ENCODE measurements at places on chromosomes 3 and 15.

DNA sequence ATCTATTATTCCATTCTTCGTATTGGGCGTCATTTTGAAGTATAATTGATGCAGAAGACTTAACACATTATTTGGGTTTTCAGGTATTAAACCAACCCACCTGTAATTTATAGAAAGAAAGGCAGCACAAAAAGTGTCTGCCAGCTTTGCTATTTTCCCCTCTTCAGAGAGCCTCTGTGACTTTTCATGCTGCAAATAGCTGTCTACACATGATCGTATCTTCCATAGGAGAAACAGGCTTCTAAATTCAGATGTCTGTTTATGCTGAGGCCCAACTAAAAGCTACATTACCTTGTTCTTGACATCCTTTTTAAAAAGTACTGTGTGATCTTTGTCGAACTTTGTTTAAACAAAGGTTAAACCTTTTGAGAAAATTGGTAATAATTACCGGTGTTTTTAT, 5.0 kb downstream of the ACKR2 start:
- no peaks in the 10 kb centered on the region for H3K36me3 ChIP-seq
- H3K27ac ChIP-seq: no peak overlapping the region
- H3K4me1 ChIP-seq: peaks cover 29% of the 10 kb centered on the region
- no peak for DNase-seq
- H3K4me3 ChIP-seq: no peak overlapping the region
- no peaks in the 10 kb centered on the region for H3K27me3 ChIP-seq

- H3K4me1 ChIP-seq: peaks cover 19% of the 10 kb centered on the region
- no peak for DNase-seq
- peaks cover 12% of the 10 kb centered on the region for H3K36me3 ChIP-seq
- no peak overlapping the region for H3K4me3 ChIP-seq
- no peak overlapping the region for H3K27ac ChIP-seq
- H3K27me3 ChIP-seq: no peaks in the 10 kb centered on the region
These were observed 7.0 kb downstream of the C15orf39 start for GRCh38 chr15:75208501-75209288.

- no peak for DNase-seq
- H3K4me1 ChIP-seq: peaks cover 2% of the 10 kb centered on the region
- H3K36me3 ChIP-seq: no peaks in the 10 kb centered on the region
- no peaks in the 10 kb centered on the region for H3K27me3 ChIP-seq
- no peak overlapping the region for H3K4me3 ChIP-seq
These were observed 31.1 kb upstream of the SUCLG2 start for GRCh38 chr3:67685499-67685898.

- H3K27me3 ChIP-seq: peaks cover 70% of the 10 kb centered on the region
- peaks cover 13% of the 10 kb centered on the region for H3K4me1 ChIP-seq
- H3K36me3 ChIP-seq: no peaks in the 10 kb centered on the region
- H3K4me3 ChIP-seq: no peak overlapping the region
- DNase-seq: no peak
These were observed 6.8 kb upstream of the SKOR1 start for GRCh38 chr15:67818464-67818863.

- DNase-seq: no peak
- H3K4me1 ChIP-seq: peaks cover 5% of the 10 kb centered on the region
These were observed 45.9 kb downstream of the TMEM45A start for GRCh38 chr3:100538339-100538706.

DNA sequence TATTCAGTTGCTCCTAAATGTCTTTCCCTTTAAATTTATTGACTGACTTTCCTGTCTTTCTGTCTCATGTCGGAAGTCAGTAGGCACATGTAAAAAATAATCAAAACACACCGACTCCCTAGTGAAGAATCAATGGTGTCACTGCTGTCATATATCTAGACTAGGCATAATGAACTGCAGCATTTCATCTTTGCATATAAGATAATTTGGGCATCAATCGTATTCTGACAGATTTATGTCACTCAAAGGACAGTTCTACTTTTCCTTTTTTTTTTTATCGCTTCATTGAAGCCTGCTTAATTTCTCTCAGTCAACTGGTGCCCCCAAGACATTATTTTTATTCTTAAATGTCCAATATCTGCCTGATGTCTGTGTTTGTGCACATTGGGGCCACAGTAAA, 206.3 kb downstream of the MEIS2 start:
- no peak for DNase-seq
- no peaks in the 10 kb centered on the region for H3K27me3 ChIP-seq
- H3K36me3 ChIP-seq: peaks cover 29% of the 10 kb centered on the region
- peaks cover 62% of the 10 kb centered on the region for H3K4me1 ChIP-seq

GRCh38 chr3:140270329-140270728, 335.3 kb downstream of the CLSTN2 start:
- no peak overlapping the region for H3K27ac ChIP-seq
- H3K36me3 ChIP-seq: no peaks in the 10 kb centered on the region
- H3K4me1 ChIP-seq: peaks cover 1% of the 10 kb centered on the region
- peaks cover 5% of the 10 kb centered on the region for H3K27me3 ChIP-seq
- H3K4me3 ChIP-seq: no peak overlapping the region
- DNase-seq: no peak

GRCh38 chr3:45753095-45753494, 43.2 kb downstream of the SLC6A20 start:
- peaks cover 11% of the 10 kb centered on the region for H3K4me1 ChIP-seq
- H3K36me3 ChIP-seq: peaks cover 4% of the 10 kb centered on the region
- DNase-seq: no peak

GRCh38 chr3:196144383-196145105, 62.7 kb upstream of the TFRC start:
- H3K4me3 ChIP-seq: no peak overlapping the region
- peaks cover 3% of the 10 kb centered on the region for H3K27me3 ChIP-seq
- peaks cover 1% of the 10 kb centered on the region for H3K36me3 ChIP-seq
- no peak overlapping the region for H3K27ac ChIP-seq
- peaks cover 10% of the 10 kb centered on the region for H3K4me1 ChIP-seq

GRCh38 chr3:4011166-4011565, 211.9 kb downstream of the LRRN1 start:
- DNase-seq: no peak
- H3K27ac ChIP-seq: no peak overlapping the region
- H3K27me3 ChIP-seq: peaks cover 12% of the 10 kb centered on the region
- peaks cover 9% of the 10 kb centered on the region for H3K4me1 ChIP-seq
- H3K36me3 ChIP-seq: no peaks in the 10 kb centered on the region

- no peak overlapping the region for H3K4me3 ChIP-seq
- DNase-seq: no peak
- no peak overlapping the region for H3K27ac ChIP-seq
These were observed 181.5 kb upstream of the LMCD1 start for GRCh38 chr3:8319935-8320634.

- H3K4me1 ChIP-seq: no peaks in the 10 kb centered on the region
- no peak for DNase-seq
- no peak overlapping the region for H3K27ac ChIP-seq
- H3K27me3 ChIP-seq: no peaks in the 10 kb centered on the region
- no peak overlapping the region for H3K4me3 ChIP-seq
These were observed 55.5 kb downstream of the BTD start for GRCh38 chr3:15657016-15657415.

DNA sequence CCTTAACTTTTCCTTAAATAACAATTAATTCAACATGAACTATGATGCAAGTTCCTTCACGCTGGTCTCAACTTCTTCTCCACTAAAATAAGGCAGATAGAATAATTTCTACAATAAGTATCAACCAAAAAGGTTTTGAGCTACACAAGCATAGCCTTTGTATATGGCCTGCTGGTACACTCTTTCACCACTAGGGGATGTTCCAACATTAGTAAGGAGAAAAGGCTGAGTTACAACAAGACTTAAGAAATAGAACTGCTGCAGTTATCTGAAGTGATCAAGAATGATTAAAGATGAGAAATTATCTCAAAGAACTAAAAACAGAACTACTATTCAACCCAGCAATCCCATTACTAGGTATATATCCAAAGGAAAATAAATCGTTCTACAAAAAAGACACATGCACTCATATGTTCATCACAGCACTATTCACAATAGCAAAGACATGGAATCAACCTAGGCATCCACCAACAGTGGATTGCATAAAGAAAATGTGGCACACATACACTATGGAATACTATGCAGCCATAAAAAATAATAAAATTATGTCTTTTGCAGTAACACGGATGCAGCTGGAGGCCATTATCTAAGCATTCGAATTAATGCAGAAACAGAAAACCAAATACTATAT, 14.4 kb downstream of the ATP13A3 start:
- H3K4me3 ChIP-seq: no peak overlapping the region
- peaks cover 20% of the 10 kb centered on the region for H3K4me1 ChIP-seq
- H3K36me3 ChIP-seq: peaks cover 2% of the 10 kb centered on the region
- no peaks in the 10 kb centered on the region for H3K27me3 ChIP-seq

DNA sequence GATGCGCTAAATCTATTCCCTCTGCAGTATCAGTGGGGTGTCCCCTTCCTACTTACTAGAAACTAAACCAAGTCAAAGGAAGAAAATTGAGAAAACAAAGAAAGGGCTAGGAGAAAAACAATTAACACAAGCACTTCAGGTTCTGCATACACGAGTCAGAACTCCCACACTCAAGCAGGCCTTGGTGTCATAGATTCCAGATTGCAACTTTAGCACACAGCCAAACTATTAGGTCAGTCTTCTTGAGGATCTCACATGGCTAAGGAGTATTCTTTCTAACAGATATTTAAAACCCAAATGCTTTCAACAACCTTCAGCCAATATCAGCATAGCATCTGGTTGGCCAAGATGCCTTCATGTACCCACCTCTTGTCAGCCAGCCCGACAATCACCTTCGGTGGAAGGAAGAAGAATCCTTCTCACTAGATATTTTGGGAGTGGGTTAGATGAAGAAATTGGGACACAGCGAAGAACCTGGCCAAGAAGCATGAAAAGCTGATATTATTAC, 340.0 kb downstream of the VPS13C start:
- H3K36me3 ChIP-seq: no peaks in the 10 kb centered on the region
- no peak overlapping the region for H3K4me3 ChIP-seq
- H3K4me1 ChIP-seq: no peaks in the 10 kb centered on the region
- DNase-seq: no peak
- peaks cover 23% of the 10 kb centered on the region for H3K27me3 ChIP-seq

DNA sequence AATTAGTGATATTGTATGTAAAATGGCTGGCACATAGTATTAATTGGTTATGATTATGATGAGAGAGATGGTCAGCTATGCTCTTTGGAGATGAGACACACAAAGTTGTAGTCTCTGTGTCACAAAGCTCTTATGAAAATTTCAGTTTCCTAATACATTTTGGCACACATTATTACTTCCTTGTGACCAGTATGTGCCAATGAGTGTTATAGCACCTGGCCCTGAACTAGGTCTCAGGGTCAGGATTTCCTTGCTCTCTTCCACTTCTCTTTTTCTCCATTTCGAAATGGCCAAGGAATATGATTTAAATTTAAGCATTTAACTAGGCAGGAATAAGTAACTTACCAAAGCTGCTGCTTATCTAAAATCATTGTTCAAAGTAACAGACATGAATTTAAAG, 28.0 kb downstream of the TIPARP start:
- no peak overlapping the region for H3K27ac ChIP-seq
- H3K4me1 ChIP-seq: peaks cover 10% of the 10 kb centered on the region
- H3K4me3 ChIP-seq: no peak overlapping the region
- H3K36me3 ChIP-seq: peaks cover 38% of the 10 kb centered on the region

- no peak overlapping the region for H3K4me3 ChIP-seq
- H3K36me3 ChIP-seq: no peaks in the 10 kb centered on the region
- no peaks in the 10 kb centered on the region for H3K4me1 ChIP-seq
- H3K27me3 ChIP-seq: no peaks in the 10 kb centered on the region
- no peak overlapping the region for H3K27ac ChIP-seq
- no peak for DNase-seq
These were observed 34.9 kb downstream of the APH1B start for GRCh38 chr15:63312286-63312685.

DNA sequence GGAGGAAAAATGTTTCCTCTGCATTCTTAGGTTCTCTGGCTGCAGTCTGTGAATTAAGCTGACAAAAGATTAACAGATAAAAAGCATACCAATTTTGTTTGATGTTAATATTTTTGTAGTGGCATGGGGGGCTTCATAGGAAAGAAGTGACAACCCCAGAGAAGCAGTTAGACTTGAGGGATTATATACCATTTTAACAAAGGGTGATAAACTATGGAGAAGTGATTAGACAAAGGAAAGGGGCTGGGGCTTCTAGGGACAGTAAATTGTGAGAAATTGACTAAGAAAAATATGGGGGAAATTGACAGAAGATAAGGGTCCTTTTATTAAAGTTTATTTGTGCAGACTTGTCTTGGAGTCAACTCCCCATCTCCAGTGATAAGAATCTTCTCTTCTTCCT, 55.7 kb upstream of the NR2E3 start:
- no peak for DNase-seq
- H3K27ac ChIP-seq: no peak overlapping the region
- H3K4me1 ChIP-seq: peaks cover 1% of the 10 kb centered on the region
- no peak overlapping the region for H3K4me3 ChIP-seq
- no peaks in the 10 kb centered on the region for H3K27me3 ChIP-seq

DNA sequence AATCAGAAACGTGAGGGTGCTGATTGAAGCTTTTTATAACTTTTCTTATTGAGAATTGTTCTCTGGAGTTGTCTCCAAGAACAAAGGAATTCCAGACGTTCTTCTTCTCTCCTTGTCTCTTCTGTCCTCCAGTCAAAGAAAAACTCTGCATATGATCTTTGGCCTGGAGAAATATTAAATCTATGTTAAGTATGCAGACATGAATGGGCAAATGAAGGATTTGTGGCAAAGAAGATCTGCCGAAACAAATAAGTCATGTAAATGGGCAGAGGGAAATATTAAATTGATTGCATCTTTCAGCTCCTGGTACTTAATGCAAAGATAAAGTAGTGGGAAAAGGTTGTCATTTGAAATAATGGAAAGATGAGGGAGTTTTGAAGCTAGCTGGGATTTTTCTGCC, 74.9 kb downstream of the IGF1R start:
- H3K4me1 ChIP-seq: peaks cover 70% of the 10 kb centered on the region
- no peak overlapping the region for H3K4me3 ChIP-seq
- no peak overlapping the region for H3K27ac ChIP-seq
- H3K36me3 ChIP-seq: no peaks in the 10 kb centered on the region

DNA sequence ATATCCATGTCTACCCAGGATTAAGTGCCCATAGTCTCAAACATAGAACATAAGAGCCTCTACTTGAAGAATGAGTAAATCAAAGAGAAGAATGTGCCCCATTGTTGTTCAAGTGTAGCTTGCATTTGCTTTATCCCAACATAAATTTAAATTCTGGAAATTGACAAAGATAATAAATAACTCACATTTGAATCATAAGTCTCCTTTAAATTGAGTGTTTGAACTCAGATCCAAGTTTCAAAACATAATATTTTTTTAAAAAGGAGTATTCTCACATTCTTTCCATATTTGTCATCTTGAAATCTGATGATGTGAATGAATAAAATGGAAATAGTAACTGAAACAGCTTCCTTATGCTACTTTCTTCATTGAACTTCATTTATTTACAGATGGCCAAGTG, 135.2 kb downstream of the MECOM start:
- peaks cover 32% of the 10 kb centered on the region for H3K4me1 ChIP-seq
- no peak overlapping the region for H3K27ac ChIP-seq
- H3K36me3 ChIP-seq: peaks cover 2% of the 10 kb centered on the region
- no peak for DNase-seq
- no peak overlapping the region for H3K4me3 ChIP-seq

Measured in progenitor cell of endocrine pancreas (in vitro differentiated cells).